ENCODE measurements at places on chromosomes 4 and X. TPM values are rescaled to one million over a fixed set of nuclear protein-coding genes. Genes with fewer than 3 reads are reported as not detected.

DNA sequence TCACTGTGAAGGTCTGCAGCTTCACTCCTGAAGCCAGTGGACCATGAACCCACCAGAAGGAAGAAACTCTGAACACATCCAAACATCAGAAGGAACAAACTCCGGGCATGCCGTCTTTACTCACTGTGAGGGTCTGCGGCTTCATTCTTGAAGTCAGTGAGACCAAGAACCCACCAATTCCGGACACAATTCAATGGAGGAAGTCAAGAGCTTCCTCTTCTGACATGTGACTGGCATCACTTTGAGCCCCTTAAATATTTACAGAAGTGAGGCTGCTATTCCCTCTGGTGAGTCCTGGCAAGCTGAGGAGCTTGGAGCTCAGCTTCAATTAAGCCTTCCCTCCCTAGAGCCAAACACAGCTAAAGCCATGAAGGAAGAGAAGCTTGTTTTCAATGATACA lies 103.5 kb upstream of the SRD5A3 start:
- DNase-seq, result no peak

DNA sequence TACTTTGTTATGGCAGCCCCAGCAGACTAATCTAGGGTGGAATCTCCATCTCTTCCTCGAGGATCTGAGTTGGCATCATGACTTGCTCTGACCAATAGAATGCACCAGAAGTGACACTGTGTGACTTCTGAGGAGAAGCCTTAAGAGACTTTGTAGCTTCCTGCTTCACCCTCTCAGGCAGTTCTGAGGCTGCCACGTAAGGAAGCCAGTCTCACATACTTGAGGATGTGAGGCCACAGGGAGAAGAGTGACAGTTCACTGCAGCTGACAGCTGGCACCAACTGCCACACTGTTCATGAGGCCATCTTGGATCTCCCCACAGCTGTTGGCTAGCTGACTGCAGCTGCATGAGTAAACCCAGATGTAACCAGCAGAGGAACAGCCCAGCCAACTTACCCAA lies 29.3 kb upstream of the BCOR start:
- no peak for DNase-seq

CENPC gene
- polyA plus RNA-seq, result 30.6 TPM

PLAC1 gene
- 0.70 TPM for polyA plus RNA-seq

GRCh38 chrX:72532366-72532765 lies 40.3 kb downstream of the HDAC8 start:
- DNase-seq, result no peak

RAB40AL gene
- not detected for polyA plus RNA-seq

ITM2A gene
- polyA plus RNA-seq, result 88.9 TPM

GRCh38 chr4:58247792-58248191 lies 1137.6 kb upstream of the IGFBP7 start:
- DNase-seq, result no peak

DNA sequence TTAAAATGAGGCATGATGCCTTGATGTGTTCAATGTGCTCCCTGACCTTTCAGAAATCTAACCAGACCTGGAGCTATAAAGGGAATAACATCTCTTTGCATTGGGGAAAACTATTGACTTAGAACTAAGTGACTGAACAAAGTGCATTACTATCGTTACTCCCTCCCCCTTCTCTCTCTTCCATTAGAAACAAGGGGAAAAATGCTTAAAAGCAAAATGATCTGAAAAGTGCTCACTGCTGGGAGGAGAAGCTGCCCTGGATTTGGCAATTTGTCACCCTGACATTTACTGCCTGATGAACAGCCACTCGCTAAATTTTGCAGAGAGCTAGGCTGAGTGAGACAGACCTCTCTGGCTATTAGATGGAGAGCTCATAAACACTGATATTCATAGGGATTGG lies 48.6 kb upstream of the PARM1 start:
- DNase-seq, result no peak

DNA sequence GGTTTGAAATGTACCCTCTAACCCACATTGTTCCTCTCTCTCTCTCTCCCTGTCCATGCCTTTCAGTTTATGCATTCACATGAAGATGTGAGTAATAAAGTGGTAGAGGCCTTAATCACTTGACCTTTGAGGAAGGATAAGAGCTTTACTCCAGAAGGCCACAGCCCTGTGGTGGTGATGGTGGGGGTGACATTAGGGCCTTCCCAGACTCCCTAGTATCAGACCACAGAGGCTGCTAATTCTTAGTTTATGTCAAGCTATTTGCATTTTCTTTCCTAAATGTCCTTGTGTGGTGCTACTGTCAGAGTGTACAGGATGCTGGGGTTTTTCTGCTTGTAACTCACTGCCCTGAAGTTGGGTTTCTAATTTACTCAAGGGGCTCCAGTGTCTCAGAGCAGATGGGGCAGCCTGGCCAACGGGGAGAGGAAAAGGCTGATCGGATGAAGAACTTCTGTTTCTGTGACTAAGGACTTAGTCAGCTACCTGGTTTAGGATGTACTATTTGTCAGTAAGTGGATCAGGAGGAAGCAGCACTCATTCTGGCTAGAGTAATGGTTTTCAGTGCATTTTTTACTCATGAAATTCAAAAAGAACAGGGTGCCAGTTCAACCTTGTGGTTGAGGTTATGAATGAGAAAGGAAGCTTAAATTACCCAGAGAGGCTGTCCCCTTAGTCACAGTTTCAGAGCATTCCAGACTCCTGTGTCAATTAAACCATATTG lies 509.6 kb upstream of the DIPK2B start:
- DNase-seq, result no peak

GPM6B gene
- polyA plus RNA-seq, result 36.8 TPM

- DNase-seq, result no peak
Observed at GRCh38 chr4:126137782-126138170, 823.0 kb downstream of the FAT4 start.

CHRDL1 gene
- polyA plus RNA-seq, result 10.5 TPM

GRCh38 chr4:54378461-54378860 lies 149.4 kb downstream of the PDGFRA start:
- DNase-seq, result no peak

DNA sequence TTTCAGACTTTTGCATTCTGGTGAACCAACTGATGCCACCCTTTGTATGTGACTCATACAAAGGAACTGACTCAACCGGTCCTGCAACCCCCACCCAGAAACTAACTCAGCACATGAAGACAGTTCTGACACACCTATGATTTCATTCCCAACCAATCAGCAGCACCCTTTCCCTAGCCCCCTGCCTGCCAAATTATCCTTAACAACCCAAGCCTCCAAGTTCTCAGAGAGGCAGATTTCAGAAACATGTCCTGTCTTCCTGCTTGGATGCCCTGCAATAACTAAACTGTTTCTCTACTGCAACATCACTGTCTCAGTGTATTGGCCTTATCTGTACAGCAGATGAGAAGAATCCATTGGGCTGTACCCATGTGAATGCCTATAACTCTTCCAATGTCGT lies 284.7 kb downstream of the CAMK2D start:
- no peak for DNase-seq

DNA sequence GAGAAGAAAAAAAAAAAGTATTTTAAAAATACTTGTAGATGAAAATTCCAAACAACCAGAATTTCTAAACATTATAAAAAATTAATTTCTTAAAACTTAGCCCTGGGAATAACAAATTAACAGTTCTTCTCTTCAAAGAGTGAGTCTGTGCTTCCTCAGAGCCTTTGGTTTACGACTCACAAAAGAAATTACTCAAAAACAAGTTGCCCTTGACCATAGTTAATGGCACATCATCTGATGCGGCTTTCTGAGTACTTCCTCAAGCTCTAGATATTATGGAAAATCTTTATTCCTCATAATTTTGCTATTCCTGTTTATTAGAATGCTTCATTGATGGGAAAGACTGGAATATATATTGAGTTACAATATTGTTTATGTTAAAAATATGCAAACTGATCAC lies 23.7 kb downstream of the TAPT1 start:
- no peak for DNase-seq

- DNase-seq, result no peak
Observed at GRCh38 chr4:122584519-122584918, 36.3 kb downstream of the IL21 start.

MAGEB17 gene
- 0.11 TPM for polyA plus RNA-seq

- no peak for DNase-seq
Observed at GRCh38 chrX:46770817-46771163, 11.9 kb upstream of the SLC9A7 start.

DNA sequence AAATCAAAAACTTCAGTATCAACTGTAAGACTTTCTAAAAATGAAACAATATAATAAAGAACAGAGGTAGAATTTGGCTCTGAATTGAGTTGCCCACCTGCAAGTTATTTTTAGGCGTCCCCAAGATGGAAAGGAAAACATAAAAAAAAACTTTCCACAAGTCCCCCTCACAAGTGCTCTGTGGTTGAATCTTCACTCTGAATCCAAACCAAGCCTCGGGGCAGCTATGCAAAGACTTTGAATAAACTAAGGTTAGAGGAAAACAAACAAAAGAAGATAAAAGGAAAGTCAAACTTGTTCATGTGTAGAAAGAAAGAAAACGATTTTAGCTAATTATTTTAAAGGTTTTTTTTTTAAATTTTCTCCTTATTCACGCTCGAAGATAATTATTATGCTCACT lies 372.4 kb upstream of the SLIT2 start:
- no peak for DNase-seq

KDR gene
- polyA plus RNA-seq, result 105 TPM

SOD3 gene
- polyA plus RNA-seq, result 16.5 TPM

DNA sequence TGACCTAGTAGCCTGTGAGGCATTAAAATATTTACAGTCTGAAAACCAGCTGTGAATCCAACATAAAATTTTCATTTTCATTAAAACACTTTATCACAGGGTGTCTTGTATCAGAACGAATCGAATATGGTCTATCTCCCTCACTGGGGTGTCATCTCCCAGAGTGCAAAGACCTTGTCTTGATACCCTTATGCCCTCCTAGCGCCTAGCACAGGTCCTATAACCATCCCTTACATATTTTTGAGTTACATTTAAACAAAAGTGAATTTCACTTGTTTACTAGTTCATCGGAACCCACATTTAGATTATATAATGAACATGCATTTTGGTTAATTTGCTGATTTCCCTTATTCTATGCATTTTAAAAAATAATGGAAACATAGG lies 14.0 kb downstream of the DIPK2B start:
- no peak for DNase-seq

DNA sequence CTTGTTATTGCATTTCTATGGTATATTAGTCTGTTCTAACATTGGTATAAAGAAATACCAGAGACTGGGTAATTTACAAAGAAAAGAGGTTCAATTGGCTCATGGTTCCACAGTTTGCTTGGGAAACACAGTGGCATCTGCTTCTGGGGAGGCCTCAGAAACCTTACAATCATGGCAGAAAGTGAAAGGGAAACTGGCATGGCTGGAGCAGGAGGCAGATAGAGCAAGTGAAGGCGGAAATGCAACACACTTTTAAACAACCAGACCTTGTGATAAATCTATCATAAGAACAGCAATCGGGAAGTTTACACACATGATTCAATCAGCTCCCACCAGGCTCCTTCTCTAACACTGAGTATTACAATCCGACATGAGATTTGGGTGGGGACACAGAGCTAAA lies 346.6 kb upstream of the GNPDA2 start:
- no peak for DNase-seq

DNA sequence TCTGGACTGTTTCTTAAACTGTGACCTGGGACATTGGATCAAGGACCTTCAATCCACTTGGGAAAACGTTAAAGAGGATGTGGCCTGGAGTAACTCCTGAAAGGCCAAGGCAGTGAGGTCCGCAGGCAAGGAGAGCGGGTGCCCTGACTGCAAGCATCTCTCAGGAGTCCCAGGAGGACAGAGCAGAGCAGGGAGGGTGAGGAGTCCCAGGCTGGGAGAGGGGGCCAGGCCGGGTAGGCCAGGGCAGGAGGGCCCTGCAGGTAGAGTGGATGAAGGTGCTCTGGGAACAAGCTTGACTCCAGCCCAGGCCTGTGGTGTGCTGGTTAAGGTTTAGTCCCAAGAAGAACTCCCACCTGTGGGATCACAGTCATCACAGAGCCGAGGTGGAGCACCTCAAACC lies 13.8 kb downstream of the PNMA6E start:
- DNase-seq, result no peak

GRCh38 chr4:161828061-161828460 lies 335.7 kb downstream of the FSTL5 start:
- DNase-seq, result no peak

ADGRL3 gene
- polyA plus RNA-seq, result 17.5 TPM

ITIH6 gene
- 0.16 TPM for polyA plus RNA-seq

KLHL4 gene
- polyA plus RNA-seq, result 5.3 TPM

- DNase-seq, result no peak
Observed at GRCh38 chr4:188971125-188971524, 831.9 kb downstream of the TRIML1 start.

GRCh38 chrX:107205770-107206696 lies at the start of the genes DNAAF6 and NUP62CL:
DNAAF6 (plus strand) TSS chrX:107206611; CDS start chrX:107212876, 6,265 bp downstream.
NUP62CL (minus strand) TSS chrX:107206433; CDS start chrX:107175146, 31,287 bp downstream.
- peak; percentile 62 for DNase-seq

- no peak for DNase-seq
Observed at GRCh38 chr4:83054928-83055327, 19.9 kb downstream of the COPS4 start.

Data from left lung (tissue), 14 donors.